CD4-positive, alpha-beta T cell (primary cell): ENCODE measurements at places on chromosomes 3 and 15.

- no peak for DNase-seq
- no peaks in the 10 kb centered on the region for H3K27me3 ChIP-seq
Measured at GRCh38 chr3:193165431-193166120, 75.4 kb upstream of the PLAAT1 start.

DNA sequence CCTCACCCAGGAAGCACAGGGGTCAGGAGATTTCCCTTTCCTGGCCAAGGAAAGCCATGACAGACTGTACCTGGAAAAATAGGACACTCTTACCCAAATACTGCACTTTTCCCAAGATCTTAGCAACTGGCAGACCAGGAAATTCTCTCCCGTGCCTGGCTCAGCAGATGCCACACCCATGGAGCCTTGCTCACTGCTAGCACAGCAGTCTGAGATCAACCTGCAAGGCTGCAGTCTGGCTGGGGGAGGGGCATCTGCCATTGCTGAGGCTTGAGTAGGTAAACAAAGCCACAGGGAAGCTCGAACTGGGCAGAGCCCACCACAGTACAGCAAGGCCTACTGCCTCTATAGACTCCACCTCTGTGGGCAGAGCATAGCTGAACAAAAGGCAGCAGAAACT, 567.3 kb upstream of the LMCD1 start:
- DNase-seq, result no peak
- H3K4me3 ChIP-seq, result no peak overlapping the region
- H3K36me3 ChIP-seq, result no peaks in the 10 kb centered on the region
- H3K4me1 ChIP-seq, result no peaks in the 10 kb centered on the region
- no peak overlapping the region for H3K27ac ChIP-seq
- no peaks in the 10 kb centered on the region for H3K27me3 ChIP-seq

- H3K27me3 ChIP-seq, result no peaks in the 10 kb centered on the region
- H3K36me3 ChIP-seq, result no peaks in the 10 kb centered on the region
- no peak overlapping the region for H3K4me3 ChIP-seq
- no peak overlapping the region for H3K27ac ChIP-seq
Measured at GRCh38 chr3:194518652-194519051, 31.9 kb upstream of the ATP13A3 start.

- H3K27ac ChIP-seq, result no peak overlapping the region
- no peak for DNase-seq
- H3K4me1 ChIP-seq, result no peaks in the 10 kb centered on the region
- H3K36me3 ChIP-seq, result no peaks in the 10 kb centered on the region
Measured at GRCh38 chr3:169465417-169465816, 198.1 kb downstream of the MECOM start.
